Activated T-helper 1 cell treated with Interleukin-2 at 50 U/mL for 16 hours (primary cell): ENCODE measurements at places on chromosomes 1 and 21.

DNA sequence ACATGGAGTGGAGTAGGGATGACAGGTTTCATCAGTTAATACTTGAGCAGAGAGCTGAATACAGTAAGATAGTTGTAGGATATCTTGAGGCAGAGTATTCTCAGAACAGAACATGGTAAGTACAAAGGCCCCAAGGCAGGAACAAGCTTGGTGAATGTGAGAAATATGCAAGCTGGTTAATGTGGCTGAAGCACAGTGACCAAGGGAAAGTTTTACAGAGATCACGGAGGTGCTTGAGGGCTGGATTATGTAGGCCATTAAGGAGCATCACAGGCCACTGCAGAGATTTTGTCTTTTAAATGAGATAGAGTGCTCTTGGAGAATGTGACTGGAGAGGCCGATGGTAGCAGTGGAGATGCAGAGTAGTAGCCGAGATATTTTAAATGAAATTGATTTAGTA, 54.0 kb upstream of the BOLA1 start:
- DNase-seq: no peak

- no peak for DNase-seq
These were observed 1.9 kb downstream of the WLS start for GRCh38 chr1:68230484-68230802.

DNA sequence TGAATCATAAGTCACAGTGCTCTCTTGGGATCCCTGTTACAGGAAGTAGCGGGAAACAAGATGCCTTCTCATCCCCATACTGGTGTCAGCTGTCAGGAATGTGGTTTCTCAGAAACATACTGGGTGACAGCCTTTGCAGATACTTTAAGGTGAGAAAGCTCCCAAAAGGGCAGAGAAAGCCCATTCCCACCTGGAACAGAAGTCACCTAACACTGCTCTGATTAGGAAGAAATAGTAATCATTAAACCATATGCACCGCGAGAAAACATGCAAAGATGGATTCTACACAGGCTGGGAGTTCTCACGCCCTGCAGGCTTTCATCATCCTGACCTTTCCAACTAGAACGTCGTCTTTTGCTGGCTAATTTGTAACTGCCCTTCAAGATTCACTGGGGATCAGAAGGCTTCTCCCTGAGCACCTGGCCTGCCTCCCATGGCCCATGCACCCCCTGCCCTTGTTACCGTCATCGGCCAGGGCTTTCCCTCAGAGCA, 46.2 kb upstream of the SLC44A3 start:
- no peak for DNase-seq

DNA sequence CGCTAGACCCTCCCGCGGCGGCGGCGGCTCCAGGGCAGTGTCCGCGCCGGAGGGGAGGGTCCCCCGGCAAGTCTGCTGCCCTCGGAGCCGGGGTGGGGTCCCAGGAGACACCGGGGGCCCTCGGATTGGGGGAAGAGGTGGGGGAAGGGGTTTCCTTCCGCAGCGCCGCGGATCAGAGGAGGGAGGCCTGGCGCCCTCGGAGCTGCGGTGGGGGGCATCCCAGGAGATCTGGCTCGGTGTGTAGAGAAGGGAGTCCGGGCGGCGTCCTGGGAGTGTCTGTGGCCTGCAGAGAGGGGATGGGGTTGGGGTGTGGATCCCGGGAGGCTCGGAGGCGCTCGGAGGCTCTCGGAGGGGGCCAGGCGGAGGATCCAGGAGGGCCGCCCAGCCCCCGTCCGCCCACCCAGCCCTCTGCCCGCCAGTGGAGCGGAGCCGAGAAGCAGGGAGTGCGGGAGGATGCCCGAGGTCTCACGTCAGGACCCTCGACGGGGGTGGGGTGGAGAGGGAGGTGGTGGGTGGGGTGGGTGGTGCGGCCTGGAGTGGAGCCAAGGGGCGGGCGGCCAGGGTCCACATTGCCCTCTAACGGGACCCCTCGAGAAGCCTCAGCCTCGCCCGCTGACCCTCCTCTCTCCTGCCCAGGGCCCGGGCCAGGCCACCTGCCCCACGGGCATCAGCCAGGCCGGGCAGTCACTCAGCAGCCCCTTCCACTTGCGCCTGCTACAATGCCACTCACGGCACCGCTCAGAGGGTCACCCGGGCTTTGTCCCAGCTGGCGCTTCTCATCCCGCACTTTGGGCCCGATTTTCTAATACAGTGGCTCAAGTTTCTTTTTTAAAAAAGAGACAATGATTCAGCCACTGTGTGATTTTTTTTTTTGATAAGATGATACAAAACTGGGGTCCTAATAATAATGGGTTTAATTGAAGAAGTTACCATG, 60.2 kb upstream of the ARHGEF16 start:
- no peak for DNase-seq

- no peak for DNase-seq
These were observed 445.5 kb downstream of the PTPRC start for GRCh38 chr1:199084293-199084692.

- DNase-seq: no peak
These were observed 17.4 kb upstream of the KANK4 start for GRCh38 chr1:62336638-62336994.

GRCh38 chr1:223235091-223235490, 92.0 kb upstream of the TLR5 start:
- no peak for DNase-seq

GRCh38 chr1:22387919-22388580, 63.6 kb upstream of the ZBTB40 start:
- no peak for DNase-seq

DNA sequence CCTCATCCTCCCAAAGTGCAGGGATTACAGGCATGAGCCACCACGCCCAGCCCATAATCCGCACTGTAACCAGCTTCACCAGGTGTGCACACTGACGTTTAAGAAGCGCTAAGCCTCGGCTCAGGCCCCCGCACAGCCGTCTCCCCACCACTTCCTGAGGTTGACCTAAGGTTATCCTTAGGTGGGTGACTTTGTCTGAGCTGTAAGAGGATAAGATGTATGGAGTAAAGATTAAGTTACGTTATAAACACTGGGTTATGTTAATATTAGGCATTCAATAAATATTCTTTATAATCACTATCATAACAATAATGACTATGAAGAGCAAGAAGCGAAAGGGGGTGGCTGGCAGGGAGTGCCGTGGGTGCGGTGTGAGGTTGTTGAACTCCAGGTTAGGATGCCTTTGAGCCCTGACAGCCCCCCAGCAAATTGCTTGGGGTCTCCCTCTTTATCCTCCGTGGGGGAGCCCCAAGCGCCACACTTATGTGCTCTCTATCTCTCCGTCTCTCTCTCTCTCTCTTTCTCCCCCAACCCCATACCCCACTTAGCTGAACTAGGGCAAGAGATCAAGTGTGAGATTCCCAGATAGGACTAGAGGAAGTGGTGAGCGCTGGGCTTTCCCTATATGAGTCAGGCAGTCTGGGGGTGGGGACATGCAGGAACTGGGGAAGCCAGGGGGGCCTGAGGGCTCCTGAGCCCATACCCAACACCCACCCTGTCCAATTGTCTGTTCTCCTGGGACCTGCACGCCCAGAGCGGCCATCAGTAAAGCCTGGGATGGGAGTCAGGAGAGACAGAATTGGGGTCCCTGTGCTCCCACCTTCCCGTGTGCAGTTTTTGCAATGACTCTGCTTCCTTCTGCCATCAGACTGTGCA, 7.6 kb downstream of the EFHD2 start:
- peak; percentile 47 for DNase-seq

- DNase-seq: no peak
These were observed 149.7 kb downstream of the HIVEP3 start for GRCh38 chr1:41769068-41769467.

GRCh38 chr1:58901008-58901407, 117.2 kb upstream of the JUN start:
- DNase-seq: no peak
